ENCODE measurements at places on chromosomes 13 and 19.

GRCh38 chr19:58350871-58351557, 2.3 kb downstream of the A1BG start:
- DNase-seq: no peak

DNA sequence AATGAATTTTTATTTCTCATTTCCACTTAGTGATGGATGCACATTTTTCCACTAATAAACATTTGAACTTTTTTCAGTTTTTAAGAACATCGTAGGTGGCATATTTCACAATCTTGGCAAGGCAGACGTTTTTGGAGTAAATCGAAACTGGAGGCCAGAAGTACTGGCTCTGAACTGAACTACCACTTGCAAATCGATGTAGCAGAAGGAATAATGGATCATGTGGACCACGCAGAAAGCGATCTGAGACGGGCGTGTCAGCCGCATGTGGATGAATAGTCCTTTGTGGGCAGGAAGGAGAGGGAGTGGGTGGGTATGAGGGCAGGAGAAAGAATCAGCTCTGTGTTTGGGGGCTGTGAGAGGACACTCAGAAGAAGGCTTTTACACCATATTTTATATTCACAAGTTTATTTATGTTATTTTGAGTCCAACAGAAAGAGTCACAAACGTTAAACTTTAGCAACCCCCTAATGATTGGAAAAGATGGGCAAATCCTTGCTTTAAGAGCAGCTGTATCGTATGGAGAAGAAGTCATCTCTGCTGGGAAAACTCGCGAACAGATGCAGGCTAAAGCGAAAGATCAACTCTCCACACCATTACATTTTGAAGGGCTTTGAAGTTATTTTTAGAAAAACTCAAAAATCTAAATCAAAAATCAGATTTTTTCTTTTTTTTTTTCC, 90.5 kb downstream of the COL4A2 start:
- DNase-seq: no peak

GRCh38 chr19:28744943-28745342, 468.0 kb downstream of the UQCRFS1 start:
- DNase-seq: no peak

DNA sequence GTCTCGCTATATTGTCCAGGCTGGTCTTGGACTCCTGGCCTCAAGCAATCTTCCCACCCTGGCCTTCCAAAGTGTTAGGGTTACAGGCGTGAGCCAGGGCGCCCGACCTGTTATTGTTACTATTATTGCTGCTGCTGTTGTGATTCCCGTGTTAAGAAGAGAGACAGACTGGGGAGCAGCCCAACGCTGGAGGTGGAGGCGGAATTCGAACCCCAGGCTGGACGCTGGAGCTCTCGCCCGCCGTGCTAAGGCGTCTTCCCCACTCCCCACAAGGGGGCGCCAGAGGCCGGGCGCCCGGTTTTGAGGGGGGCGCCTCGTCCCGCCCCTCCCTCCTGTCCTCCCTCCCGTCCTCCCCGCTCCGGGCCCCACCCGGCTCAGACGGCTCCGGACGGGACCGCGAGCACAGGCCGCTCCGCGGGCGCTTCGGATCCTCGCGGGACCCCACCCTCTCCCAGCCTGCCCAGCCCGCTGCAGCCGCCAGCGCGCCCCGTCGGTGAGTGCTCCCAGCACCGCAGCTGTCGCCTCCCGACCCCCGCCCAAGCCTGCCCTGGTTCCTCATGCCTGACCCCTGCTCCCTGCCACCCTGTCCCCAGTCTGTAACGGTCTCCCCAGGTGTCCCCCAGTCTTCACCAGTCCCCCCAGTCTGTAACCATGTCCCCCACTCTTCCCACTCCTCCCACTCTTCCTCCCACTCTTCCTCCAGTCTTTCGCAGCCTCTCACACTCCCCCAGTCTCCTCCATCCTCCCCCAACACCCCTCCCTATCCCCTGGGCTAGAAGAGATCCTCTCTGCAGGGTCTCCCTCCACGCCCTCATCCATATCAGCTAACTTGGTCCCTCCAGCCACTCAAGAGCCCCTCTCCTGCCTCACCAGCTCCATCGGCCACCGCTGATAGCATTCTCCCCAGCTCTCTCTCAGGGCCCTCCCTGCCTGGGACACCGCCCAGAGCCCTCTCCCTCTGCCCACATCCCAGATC, at the start of gene EHD2:
TSS of gene EHD2 (plus strand) at position 377 of the 976 bp plus-strand sequence. CDS start 3,191 bp downstream, outside the sequence.
- no peak for DNase-seq

DNA sequence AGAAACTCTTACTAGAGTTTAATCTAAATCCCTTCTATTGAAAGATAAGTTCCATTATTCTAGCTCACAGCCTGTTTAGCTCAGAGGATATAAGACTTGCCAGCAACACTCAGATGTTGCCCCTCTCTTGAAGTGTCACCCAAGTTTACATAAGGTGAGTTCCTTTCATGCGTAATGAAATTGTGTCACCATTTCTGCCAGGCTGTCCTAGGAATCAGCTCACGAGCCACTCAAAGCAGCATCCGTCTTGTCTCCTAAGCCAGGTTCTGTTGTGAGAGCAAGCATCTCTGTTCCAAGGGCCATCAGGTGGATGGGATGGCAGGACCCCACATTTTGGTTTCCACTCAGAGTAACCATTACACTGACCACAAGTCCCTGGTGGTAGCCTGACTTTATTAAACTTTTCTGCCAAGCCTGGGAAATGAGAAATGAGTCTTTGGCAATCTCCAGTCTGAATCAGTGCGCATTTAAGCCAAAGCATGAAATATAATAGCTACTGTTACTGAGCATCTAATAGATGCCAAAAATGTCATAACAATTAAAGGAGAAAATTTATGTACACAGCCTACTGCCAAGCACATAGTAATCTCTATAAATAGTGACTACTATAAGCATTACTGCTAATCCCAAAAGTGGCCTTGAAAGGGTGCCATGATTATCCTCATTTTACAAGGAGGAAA, 179.6 kb upstream of the MIR17HG start:
- no peak for DNase-seq

DNA sequence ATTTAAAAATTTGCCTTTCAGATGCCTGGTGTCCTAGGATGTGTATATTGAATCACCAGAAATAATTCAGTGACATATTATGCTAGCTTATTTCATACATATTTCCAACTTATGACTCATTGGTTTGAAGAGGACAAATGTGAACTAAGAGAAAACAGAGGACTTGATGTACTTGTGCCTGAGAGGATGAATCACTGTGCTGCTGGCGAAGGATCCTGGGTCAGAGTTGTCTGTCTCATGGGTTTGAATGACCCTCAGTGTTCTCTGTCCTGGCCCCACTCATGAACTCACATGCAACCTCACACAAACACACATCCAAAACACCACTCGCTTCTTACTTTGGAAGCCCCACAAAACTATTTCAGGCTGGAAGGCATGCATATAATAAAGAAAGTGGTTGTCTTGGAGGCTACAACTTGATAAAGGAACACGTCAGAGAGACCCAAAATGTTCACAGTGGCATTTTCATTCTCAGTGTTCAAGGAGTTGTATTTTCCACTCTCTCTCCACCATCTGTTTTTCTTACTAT, 129.0 kb upstream of the SPRY2 start:
- no peak for DNase-seq

GRCh38 chr13:49731766-49732165, 40.5 kb upstream of the EBPL start:
- DNase-seq: no peak

DNA sequence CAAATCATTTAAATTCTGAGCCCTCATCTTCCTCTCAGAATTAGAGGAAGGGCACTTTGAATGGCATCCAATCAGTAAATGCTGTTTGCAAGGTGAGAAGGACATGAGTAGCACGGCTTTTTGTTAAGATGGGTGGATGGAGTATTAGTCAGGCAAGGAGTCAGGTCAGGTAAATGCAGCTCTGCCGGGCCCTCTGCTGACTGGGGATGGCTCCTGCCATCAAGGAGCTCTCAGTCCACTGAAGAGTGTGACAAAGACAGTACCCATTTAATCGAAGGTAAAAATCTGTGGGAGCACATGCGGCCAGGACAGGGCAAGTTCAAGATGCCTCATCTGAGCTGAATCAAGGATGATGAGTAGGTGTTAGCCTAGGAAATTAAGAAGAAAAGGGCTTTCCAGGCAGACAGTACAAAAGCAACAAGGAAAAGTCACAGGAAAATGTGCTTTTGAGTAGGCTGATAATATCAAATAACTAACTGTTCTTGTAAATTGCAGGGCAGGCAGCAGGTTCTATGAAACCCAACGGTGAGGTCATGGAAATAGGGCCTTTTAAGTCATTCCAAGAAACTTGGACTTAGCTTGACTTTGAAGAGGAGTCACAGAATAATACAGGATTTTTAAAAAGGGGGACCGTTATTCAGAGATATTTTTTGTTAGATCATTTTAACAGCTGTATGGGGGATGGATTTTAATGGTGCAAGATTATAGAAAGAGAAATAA, 670.5 kb upstream of the ARGLU1 start:
- no peak for DNase-seq

DNA sequence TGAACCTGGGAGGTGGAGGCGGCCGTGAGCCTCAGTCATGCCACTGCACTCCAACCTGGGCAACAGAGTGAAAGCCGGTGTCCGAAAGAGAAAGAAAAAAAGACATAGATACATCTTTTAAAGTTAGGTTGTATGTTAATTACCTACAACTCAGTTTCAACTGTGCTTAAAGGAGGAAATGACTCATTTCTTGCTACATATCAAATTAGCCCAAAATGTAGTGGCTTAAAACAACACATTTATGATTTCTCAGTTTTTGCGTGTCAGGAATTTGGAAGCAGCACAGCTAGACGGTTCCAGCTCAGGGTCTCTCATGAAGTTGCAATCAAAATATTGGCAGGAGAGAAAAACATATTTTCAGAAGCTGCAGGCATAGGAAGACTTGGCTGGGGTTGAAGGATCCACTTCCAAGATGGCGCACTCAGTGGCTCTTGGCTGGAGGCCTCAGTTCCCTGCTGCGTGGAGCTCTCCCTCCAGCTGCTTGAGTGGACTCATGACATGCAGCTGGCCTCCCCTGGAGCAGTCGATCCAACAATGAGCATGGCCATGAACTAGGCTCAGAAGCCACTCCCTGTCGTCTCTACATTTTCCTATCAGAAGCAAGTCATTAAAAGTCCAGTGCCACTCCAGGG, 7.1 kb downstream of the LDLR start:
- no peak for DNase-seq

- no peak for DNase-seq
Observed at GRCh38 chr13:50162001-50162400, 146.8 kb downstream of the KCNRG start.

GRCh38 chr19:34269489-34269888, 15.1 kb downstream of the GARRE1 start:
- no peak for DNase-seq

- DNase-seq: no peak
Observed at GRCh38 chr19:54248016-54248601, 5.5 kb upstream of the LILRA6 start.

GRCh38 chr13:76693086-76693485, 193.1 kb downstream of the KCTD12 start:
- no peak for DNase-seq

DNA sequence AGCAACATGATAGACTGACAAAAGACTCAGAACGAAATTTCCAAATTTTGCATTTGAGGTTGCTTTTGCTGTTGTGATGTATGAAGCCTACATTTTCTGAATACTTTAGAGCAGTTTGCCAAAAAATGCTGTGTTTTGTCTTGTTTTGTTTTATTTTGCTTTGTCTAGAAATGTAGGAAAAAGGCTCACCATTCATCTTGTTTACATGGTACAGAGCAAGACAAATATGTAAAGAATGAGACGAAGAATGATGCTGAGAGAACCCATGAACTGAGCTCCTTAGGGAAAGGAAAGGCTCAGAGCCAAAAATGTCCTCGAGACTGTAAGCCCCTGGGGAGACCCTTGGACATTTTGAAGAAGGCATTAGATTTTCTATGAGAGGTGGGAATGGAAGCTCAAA, 6.8 kb upstream of the SPART start:
- no peak for DNase-seq

DNA sequence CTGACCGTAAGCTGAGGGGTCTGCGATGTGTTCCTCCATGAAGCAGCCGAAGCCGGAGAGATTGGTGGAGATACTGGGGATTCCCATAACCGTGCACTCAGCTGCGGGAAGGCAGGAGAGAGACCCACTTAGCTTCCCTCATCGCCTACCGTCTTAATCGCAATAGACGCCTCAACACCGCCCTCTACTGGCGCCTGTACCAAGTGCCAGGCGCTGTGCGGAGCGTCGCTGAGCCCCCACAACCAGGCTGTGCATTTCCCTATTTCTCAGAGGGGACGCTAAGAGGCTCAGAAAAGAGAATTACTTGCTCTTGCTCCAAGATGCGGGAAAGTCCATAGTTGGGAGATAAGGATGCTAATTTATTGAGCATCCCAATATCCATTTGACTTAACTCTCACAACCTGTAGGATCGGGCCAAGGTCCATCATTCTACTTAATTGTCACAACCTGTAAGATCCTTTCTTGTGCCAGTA, 5.8 kb downstream of the FTL start:
- DNase-seq: peak; percentile 52

DNA sequence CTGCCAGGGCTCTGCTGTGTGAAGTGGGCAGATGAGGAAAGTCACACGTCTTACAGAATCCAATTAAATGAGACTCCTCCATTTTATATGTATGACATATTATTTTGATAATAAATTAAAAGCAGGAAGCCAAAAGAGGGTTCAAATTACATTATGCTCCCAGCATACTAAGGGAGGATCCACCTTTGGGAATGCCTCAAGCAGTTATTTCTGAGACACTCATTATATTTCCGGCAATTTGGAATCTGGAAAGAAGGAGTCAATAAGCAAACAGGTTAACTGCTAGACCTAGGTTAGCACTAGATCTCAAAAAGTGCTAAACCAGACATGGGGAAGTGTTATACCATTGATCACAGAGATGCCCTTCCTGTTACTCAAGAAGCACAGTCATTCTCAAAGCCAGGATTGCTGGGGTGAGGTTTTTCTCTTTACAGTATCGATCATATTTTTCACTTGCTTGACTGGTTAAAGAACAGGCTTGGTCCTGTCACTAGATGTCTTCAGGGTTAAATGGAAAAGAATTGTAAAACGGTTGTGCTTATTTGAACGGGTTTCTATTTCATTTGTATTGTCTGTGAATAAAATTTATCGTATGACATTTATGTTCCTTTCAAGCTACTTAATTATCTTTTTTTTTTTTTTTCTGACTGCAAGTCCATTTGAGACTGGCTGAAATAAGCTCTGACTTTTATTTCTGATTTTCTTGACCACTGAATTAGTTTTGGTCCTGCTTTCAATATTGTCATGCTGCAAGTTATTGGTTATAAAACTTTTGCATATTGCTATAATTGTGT, 523.2 kb downstream of the KLF12 start:
- DNase-seq: no peak

GRCh38 chr13:30711375-30711774, 24.0 kb upstream of the ALOX5AP start:
- DNase-seq: no peak

DNA sequence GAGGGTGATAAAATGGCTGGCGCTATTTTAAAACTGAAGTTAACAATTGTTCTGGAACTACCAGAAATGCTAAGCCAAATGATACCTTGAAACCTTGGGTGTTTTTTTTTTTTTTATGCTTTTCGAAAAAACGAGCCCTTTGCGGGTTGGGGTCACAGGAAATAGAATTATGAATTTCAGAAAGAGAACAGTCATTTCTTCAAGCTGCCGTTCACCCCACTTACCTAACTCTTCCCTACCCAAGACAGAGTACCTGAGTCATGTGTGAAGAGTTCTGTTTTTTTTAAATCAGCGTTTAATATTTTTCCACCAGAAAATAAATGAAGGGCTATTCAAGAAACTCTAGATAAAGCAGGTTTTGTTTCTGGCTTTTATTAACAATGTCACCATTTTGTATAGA, 35.3 kb downstream of the KLF2 start:
- no peak for DNase-seq

GRCh38 chr13:32316501-32316900, 1.2 kb downstream of the BRCA2 start:
- no peak for DNase-seq

- peak; percentile 58 for DNase-seq
Observed at GRCh38 chr13:41060082-41060723, 1.1 kb upstream of the WBP4 start.
